Bone marrow (tissue), 2 donors: ENCODE measurements at places on chromosomes 13 and 19.

- DNase-seq: peak; percentile 84
Measured at GRCh38 chr13:49444524-49445395, 686 bp downstream of the SETDB2 start.

DNA sequence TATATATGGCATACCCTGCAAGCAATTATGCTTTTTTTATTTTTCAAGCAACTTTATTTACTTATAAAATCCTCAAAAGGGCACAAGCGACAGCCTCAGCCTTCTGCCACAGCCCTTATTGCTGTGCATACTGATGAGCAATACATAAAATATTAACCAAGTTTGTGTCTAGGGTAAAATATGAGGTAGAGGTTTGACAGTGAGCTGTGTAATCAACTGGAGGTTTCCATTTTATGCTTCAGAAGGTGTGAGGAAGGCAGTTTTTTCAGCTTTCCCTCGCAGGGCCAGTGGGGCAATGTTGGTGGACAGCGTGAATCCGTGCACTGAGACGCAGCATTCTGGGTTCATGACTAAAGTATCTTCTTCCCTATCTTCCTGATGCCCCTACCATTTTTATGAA lies 310.4 kb downstream of the IRS2 start:
- DNase-seq: no peak

DNA sequence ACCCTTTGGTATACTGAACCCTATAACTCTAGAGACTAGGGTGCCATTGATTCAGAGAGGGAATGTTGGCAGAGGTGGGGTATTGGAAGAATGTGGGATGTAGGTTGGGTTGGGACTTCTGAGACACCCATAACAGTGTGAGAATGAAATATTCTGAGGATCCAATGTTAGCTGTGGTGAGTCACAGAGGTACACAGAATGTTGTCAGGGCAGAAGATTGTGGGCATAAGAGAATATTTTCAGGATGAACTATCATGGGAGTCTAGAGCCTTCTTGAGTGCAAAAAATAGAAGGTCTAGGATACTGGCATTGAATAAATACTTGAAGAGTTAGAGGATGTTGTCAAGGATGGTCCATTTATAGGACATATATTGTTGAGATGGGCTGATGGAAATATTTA lies 9.0 kb downstream of the KLK13 start:
- DNase-seq: no peak

DNA sequence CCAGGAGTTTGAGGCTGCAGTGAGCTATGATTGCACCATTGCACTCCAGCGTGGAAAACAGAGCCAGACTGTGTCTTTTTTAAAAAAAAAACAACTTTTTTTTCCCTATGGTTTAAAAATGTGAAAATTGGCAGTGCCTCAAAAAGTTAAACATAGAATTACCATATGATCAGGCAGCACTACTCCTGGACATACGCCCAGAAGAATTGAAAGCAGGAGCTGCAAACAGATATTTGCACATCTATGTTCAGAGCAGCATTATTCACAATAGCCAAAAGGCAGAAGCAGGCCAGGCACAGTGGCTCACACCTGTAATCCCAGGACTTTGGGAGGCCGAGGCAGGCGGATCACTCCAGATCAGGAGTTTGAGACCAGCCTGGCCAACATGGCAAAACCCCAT lies 3.8 kb upstream of the RETN start:
- DNase-seq: no peak

GRCh38 chr19:57161985-57162539 lies 5.2 kb downstream of the DUXA start:
- no peak for DNase-seq

- peak; percentile 14 for DNase-seq
Measured at GRCh38 chr19:48878196-48879024, 6.2 kb downstream of the PPP1R15A start.

DNA sequence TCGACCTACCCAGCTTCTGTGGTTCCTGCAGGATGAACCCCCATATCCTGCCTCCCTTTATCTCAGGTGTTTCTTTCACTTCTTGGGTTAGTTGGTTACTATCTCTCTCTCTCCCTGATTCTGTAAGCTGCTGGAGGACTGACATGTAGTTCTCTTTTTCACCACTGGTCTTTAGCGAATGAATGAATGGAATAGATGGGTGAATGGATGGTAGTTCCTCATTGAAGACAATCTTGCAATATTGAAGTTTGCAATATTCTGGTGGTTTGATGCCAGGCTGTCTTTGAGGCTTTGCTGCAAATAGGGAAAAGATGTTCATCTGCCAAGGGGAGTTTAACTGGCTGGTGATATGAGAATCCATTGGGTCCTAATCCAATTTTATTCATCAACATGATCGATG lies 120.2 kb downstream of the UBL3 start:
- DNase-seq: no peak

DNA sequence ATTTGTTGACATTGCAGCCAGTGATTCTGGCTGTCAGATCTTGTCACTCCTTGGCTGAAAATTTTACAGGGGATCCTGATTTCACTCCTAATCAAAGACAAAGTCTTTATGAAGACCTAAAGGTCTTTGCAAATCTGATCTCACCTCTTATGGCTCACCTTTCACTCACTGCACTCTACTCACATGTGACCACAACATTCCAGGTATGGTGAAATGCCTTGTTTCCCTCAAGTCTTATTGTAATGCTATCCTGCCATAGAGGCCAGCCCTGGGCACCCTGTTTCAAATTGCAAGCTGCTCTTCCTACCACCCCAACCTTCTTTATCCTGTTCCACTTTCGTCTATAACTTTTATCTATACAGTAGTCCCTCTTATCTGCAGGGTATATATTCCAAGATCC lies 200.1 kb downstream of the NDFIP2 start:
- no peak for DNase-seq

DNA sequence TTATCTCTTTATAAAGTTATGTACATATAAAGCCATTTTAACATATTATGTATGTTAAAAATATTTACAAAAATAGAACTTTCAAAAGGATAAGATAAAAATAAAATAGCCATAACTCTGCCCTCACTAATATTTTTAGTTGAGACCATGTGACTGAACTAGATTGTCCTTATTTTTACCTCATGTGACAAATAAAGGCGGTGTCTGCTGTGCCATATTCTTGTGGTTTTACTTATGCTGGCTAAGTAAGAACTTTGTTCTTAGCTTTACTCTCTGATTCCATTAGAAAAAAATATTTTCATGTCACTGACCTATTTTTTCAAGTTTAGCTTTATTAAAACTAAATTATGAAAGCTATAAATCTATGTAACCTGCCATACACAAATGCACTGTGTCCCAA lies 135.6 kb upstream of the TSC22D1 start:
- no peak for DNase-seq
